ENCODE measurements at places on chromosomes 7 and 10. TPM values are rescaled to one million over a fixed set of nuclear protein-coding genes. Genes with fewer than 3 reads are reported as not detected.

The ASZ1 gene
- not detected for total RNA-seq

The DDX21 gene
- 40.5 TPM for total RNA-seq

The ADRB1 gene
- total RNA-seq = 3.2 TPM

The ARHGEF5 gene
- 3.5 TPM for total RNA-seq

The ARMS2 gene
- not detected for total RNA-seq

The TRIM50 gene
- total RNA-seq = 0.22 TPM

The WNT8B gene
- total RNA-seq = 0.06 TPM

The BAIAP2L1 gene
- 2.0 TPM for total RNA-seq

The BMPER gene
- total RNA-seq = 16.8 TPM

The FXYD4 gene
- total RNA-seq = not detected

The DDC gene
- total RNA-seq = 2.3 TPM
